ENCODE measurements at places on chromosomes 2 and 18. TPM values are rescaled to one million over a fixed set of nuclear protein-coding genes. Genes with fewer than 3 reads are reported as not detected.

Gene CHRND
- not detected for total RNA-seq

Gene ELOA2
- not detected for total RNA-seq

Gene GREB1
- total RNA-seq = 5.6 TPM

Gene SERPINB7
- not detected for total RNA-seq

Gene OBSL1
- 54.7 TPM for total RNA-seq

Gene C1QL2
- 0.09 TPM for total RNA-seq

Gene PRKAG3
- total RNA-seq = not detected

Gene CXCR2
- total RNA-seq = not detected

Gene PCARE
- not detected for total RNA-seq

DNA sequence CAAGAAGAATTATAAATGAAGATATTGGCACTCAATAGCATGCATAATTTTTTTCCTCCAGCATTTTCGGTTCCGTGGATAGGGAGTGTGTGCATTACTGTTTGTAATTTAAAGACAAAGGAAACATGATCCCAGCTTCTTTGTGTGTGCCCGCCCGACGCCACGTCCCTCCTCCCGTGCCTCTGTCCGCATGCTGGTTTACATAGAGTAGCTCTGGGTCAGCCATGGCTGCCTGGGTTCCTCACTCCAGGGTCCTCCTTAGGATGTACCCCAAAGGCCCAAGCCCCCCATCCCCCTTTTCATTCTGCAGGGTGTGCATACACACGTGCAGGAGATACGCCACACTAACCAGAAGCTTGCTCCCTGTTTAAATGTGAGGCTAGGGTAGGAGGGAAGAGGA, 214.7 kb downstream of the KLHL29 start:
- no peaks in the 10 kb centered on the region for H3K27me3 ChIP-seq
- H3K27ac ChIP-seq = no peak overlapping the region
- no peaks in the 10 kb centered on the region for H3K4me1 ChIP-seq
- DNase-seq = no peak
- H3K36me3 ChIP-seq = no peaks in the 10 kb centered on the region
- no peak overlapping the region for H3K4me3 ChIP-seq

DNA sequence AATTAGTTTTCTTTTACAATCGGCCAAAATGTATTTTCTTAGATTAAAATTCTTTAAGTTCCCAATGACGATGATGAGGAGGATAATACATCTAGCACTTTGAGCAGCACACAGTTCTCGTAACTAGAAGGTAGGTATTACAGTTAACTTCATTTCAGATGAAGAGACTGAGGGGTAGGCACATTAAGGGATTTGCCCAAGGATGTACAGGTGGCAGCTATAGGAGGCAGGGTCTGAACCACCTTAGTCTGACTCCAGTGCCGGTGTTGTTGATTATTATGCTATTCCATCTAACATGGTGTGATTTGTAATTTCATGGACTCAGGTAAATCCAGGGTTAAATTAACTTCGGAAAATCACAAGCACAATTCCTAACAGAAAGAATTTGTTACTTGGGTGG, 1.1 kb downstream of the CD28 start:
- H3K36me3 ChIP-seq = no peaks in the 10 kb centered on the region
- H3K27me3 ChIP-seq = no peaks in the 10 kb centered on the region
- no peaks in the 10 kb centered on the region for H3K4me1 ChIP-seq
- DNase-seq = no peak

GRCh38 chr2:149733936-149734685, 146.5 kb upstream of the MMADHC start:
- DNase-seq = no peak
- H3K27ac ChIP-seq = no peak overlapping the region
- no peaks in the 10 kb centered on the region for H3K4me1 ChIP-seq
- H3K27me3 ChIP-seq = no peaks in the 10 kb centered on the region
- no peak overlapping the region for H3K4me3 ChIP-seq

DNA sequence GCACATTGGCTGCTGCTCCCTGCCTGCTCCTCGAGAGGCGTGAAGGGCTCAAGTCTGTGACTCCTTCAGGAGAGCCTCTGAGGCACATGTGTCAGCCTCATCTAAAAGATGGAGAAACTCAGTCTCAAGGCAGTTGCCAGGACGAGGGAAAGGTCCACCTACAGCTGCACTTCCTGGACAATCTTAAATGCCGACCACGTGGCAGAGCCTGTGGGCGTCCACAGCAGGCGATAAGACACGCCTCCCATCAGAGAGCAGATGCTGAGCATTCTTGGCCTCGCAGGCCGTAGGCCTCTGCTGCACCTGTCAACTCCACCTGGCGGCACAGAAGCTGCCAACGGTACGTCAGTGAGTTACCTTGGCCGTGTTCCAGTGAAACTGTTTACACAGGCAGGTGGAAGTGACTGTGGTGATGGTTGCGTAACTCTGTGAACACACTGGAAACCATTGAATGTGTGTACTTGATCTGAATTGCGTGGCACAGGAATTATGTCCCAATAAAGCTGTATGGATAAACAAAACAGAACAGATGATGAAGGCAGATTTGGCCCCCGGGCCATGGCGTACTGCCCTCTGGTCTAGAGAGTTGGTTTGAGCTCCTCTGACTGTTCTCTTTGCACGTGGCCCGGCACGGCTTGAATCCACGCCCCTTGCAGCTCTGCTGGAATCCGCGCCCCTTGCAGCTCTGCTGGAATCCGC, 114.5 kb downstream of the RNF144A start:
- H3K27me3 ChIP-seq = no peaks in the 10 kb centered on the region
- DNase-seq = peak; percentile 98
- no peak overlapping the region for H3K4me3 ChIP-seq
- H3K27ac ChIP-seq = peak overlapping the region; percentile 52
- peaks cover 29% of the 10 kb centered on the region for H3K4me1 ChIP-seq

DNA sequence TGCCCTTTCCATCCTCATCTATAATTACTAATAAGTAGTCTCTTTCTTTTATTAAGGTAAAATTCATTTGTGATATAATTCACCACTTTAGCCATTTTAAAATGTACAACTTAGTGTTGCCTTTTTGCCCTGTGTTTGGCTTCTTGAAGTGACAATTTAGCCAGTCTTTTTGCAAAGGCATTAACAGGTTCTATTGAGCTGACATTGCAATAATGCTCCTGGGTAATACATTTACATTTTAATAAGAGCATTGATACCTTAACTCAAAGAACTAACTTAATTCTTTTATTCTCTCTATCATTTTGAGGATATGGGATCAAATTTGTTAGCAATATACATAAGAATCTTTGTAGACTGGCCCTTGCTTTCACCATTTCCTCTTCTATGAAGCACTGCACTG, 242.3 kb downstream of the LRRTM1 start:
- H3K27ac ChIP-seq = no peak overlapping the region
- H3K4me3 ChIP-seq = no peak overlapping the region
- no peaks in the 10 kb centered on the region for H3K4me1 ChIP-seq
- no peaks in the 10 kb centered on the region for H3K27me3 ChIP-seq

GRCh38 chr2:114925296-114926255, 483.1 kb downstream of the DPP10 start:
- no peaks in the 10 kb centered on the region for H3K27me3 ChIP-seq
- H3K4me1 ChIP-seq = no peaks in the 10 kb centered on the region
- no peak overlapping the region for H3K4me3 ChIP-seq
- no peak for DNase-seq

- no peaks in the 10 kb centered on the region for H3K4me1 ChIP-seq
- no peaks in the 10 kb centered on the region for H3K27me3 ChIP-seq
- H3K36me3 ChIP-seq = no peaks in the 10 kb centered on the region
- DNase-seq = no peak
- H3K27ac ChIP-seq = no peak overlapping the region
Measured at GRCh38 chr2:230922951-230923717, 1.9 kb downstream of the GPR55 start.

DNA sequence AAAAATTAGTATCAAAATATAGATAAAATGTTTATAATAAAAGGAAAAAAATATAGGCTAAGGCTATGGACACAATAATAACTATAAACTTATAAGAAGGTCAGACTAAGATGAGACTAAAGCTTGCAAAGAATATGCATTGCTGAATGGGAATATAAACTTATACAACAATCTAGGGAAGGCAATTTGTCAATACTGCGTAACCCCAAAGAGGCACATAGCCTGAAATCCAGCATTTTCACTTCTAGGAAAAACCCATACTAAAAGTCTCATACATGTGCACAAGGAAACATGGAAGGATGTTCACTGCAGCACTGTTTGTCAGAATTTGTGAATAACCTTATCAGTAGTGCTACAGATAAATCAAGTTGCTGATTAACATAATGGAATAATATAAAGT, 45.5 kb downstream of the FANCL start:
- no peaks in the 10 kb centered on the region for H3K36me3 ChIP-seq
- no peaks in the 10 kb centered on the region for H3K27me3 ChIP-seq
- H3K27ac ChIP-seq = no peak overlapping the region
- H3K4me3 ChIP-seq = no peak overlapping the region
- DNase-seq = no peak

- H3K27ac ChIP-seq = no peak overlapping the region
- H3K4me1 ChIP-seq = no peaks in the 10 kb centered on the region
- no peaks in the 10 kb centered on the region for H3K36me3 ChIP-seq
- DNase-seq = no peak
- no peak overlapping the region for H3K4me3 ChIP-seq
- H3K27me3 ChIP-seq = no peaks in the 10 kb centered on the region
Measured at GRCh38 chr2:97747716-97748115, 34.3 kb downstream of the ZAP70 start.

GRCh38 chr2:189298481-189298880, 118.9 kb upstream of the COL5A2 start:
- H3K4me3 ChIP-seq = no peak overlapping the region
- no peak overlapping the region for H3K27ac ChIP-seq
- no peaks in the 10 kb centered on the region for H3K36me3 ChIP-seq
- no peaks in the 10 kb centered on the region for H3K4me1 ChIP-seq

- DNase-seq = peak; percentile 31
- H3K36me3 ChIP-seq = no peaks in the 10 kb centered on the region
- H3K27ac ChIP-seq = no peak overlapping the region
- H3K4me3 ChIP-seq = no peak overlapping the region
- H3K4me1 ChIP-seq = peaks cover 18% of the 10 kb centered on the region
Measured at GRCh38 chr2:235551965-235552364, 58.1 kb downstream of the AGAP1 start.

GRCh38 chr2:145755019-145755837, 1235.3 kb upstream of the ZEB2 start:
- H3K4me1 ChIP-seq = peaks cover 6% of the 10 kb centered on the region
- peak; percentile 33 for DNase-seq
- no peak overlapping the region for H3K4me3 ChIP-seq
- H3K27ac ChIP-seq = no peak overlapping the region
- no peaks in the 10 kb centered on the region for H3K27me3 ChIP-seq

DNA sequence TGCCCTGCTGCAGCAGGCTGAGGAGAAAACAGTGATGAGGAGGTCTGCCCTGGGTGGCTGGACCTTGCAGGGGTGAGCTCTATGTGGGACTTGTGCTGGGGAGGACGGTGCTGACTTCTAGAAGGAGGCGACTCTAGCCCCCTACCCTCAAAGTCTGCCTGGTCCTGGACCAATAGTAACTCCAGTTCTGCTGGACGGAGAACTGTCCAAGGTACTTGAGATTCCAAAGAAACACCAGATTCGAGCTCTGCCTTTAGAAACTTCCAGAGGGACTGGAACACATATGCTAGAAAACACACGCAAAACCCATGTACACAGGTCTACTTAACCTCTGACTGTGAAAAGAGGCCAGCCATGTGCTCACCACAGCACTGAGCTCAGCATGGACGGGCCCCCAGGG, 260.6 kb downstream of the TWIST2 start:
- no peaks in the 10 kb centered on the region for H3K27me3 ChIP-seq
- no peak overlapping the region for H3K27ac ChIP-seq
- H3K36me3 ChIP-seq = peaks cover 6% of the 10 kb centered on the region
- H3K4me3 ChIP-seq = no peak overlapping the region
- peaks cover 5% of the 10 kb centered on the region for H3K4me1 ChIP-seq

GRCh38 chr18:56632070-56633022, 6.0 kb downstream of the TXNL1 start:
- H3K4me3 ChIP-seq = no peak overlapping the region
- no peaks in the 10 kb centered on the region for H3K27me3 ChIP-seq
- H3K27ac ChIP-seq = no peak overlapping the region
